ENCODE measurements at places on chromosomes 13 and 19.

- DNase-seq, result no peak
These were observed 387.3 kb downstream of the PCDH17 start for GRCh38 chr13:58018865-58019264.

DNA sequence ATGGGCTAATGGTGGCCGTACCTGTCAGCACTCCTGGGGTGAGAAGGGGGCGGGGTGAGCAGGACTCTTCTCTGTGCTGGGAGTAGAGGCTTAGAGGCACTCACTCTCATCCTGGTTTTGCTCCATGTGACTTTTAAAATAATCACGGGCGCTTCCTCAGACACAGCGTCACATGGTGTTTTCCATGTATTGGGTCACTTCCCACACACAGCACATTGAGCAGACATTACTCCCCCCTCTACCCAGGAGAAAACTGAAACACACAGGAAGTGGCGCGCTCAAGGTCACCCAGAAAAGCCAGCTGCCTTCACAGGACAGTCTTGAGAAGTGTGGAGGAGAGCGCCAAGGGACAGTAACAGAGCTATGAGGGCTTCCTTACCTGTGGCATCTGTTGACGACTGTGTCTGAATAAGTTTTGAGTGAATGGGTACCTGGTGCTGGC lies 23.2 kb downstream of the SPATA13 start:
- no peak for DNase-seq

DNA sequence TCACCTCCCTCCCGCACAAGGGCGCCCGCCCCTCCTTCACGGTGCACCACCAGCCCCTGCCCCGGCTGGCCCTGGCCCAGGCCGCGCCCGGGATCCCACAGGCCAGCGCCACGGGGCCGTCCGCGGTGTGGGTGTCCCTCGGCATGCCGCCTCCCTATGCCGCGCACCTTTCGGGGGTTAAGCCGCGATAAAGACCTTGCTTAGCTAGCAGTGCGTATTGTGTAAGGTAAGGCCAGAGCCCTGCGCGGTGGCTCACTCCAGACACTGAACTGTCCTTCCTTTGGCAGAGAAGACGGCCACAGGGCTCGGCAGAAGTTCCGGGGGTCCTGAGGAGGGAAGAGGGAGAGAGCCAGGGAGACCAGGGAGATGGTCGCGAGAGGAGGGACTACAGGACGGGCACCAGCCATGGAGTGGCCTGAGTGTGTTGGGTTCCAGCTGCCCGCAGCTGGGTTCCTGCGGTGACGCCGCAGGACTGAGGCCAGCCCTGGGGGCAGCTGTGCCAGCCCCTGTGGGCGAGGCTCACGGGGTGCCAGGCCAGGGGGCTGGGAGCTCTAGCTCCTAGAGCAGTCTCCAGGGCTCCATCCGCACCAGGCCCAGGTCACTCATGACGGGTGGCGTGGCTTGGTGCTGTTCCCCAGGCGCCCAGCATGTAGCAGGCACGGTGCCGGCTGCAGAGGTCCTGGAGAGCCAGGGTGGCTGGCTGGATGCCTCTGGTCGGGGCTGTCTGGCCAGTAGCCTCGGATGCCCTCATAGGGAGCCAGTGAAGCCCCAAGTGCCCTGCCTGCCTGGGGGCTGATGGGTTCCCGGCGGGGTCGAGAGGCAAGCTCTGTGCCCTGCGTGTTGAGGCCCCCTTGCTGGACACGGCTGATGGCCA lies 7.7 kb downstream of the PLEKHJ1 start:
- DNase-seq, result no peak

- no peak for DNase-seq
These were observed 1899.4 kb downstream of the PCDH9 start for GRCh38 chr13:65330691-65331090.

DNA sequence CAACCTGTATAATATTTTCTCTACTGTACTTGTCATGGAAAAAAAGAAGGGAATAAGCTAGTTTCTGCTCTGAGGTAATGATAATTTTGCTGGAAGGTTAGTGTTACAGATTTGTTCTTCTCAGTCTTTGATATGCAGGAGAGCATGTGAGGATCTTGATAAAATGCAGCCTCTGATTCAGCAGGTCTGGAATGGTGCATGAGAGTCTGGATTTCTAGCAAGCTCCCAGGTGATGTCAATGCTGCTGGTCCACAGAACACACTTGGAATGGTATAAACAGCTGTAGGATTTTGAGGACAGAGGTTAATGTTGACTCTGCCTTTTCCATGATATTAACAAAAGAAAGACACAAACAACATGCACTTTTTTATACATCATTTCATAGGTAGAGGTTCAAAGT lies 173.6 kb downstream of the NDFIP2 start:
- no peak for DNase-seq

DNA sequence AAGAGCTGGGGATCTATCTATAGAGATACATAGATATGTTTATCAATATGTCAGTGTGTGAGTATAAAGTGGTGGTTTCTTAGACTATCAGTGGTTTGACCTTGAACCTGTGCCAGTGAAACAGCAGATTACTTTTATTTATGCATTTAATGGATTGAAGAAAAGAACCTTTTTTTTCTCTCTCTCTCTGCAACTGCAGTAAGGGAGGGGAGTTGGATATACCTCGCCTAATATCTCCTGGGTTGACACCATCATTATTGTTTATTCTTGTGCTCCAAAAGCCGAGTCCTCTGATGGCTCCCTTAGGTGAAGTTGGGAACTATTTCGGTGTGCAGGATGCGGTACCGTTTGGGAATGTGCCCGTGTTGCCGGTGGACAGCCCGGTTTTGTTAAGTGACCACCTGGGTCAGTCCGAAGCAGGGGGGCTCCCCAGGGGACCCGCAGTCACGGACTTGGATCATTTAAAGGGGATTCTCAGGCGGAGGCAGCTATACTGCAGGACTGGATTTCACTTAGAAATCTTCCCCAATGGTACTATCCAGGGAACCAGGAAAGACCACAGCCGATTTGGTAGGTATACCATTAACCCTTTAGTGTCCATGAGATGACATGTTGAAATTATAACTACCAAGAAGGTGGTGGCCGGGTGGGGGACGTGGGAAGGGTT lies 880 bp downstream of the FGF9 start:
- DNase-seq, result no peak

- DNase-seq, result no peak
These were observed 87.7 kb downstream of the SLITRK1 start for GRCh38 chr13:83794583-83794982.

DNA sequence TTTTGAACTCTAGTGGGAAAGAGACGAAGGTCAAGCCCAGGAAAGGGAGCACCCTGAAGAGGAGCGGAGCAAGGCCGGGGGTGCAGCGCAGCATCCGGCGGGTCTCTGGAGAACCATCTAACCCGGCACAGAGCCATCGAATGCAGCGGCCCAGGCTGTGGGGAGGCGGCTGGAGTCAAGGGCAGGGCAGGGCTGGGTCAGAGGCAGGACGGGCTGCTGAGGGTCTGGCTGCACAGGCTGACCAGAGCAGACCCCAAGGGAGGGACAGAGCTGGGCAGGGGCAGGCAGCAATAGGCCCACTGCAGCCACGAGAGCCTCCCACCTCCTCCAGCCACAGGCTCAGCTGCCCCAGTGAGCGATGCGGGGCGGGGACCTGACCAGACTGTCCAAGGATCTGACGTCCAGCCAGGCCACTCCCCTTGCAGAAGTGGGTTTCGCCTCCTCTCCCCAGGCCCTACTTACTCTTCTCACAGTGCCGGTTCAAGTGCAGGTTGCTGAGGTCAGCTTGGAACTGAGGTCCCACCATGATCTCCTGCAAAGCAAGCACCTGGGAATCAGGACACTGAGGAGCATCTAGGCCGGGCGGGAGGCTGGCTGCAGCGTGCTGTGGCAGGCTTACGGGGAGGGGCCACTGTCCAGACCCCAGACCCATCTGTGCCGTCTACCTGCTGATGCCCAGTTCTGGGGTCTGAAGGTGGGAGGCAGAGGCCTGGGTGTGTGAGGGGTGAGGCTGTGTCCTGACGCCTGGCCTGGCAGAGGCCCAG lies 19.2 kb downstream of the MIER2 start:
- DNase-seq, result no peak

DNA sequence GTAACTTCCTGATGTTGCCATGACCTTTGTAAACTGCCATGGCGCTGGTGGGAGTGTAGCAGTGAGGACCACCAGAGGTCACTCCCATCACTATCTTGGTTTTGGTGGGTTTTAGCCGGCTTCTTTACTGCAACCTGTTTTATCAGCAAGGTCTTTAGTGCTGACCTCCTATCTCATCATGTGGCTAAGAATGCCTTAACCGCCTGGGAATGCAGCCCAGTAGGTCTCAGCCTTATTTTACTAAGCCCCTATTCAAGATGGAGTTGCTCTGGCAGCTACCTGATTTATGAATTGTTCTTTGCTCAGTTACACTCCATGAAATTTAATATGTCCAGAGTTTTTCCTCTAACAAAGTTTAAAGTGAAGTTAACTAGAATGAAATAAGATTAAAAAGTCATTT lies 4.6 kb upstream of the EPS15L1 start:
- DNase-seq, result no peak

GRCh38 chr19:7799640-7800355 lies 30.2 kb upstream of the EVI5L start:
- DNase-seq, result peak; percentile 53

- no peak for DNase-seq
These were observed 2.4 kb downstream of the THAP8 start for GRCh38 chr19:36051637-36052036.

DNA sequence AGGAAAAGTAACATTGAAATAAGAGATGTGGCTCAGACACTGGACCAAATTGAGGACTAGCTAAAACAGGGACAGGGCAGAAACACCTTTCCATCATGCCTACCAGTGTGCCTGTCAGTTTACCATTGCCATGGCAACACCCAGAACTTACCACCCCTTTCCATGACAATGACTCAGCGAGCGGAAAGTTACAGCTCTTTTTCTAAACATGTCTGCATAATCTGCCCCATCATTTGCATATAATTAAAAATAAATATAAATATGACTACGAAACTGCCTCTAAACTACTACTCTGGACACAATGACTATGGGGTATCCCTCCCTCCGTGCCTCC lies 96.0 kb downstream of the UBL3 start:
- DNase-seq, result peak; percentile 30

- DNase-seq, result no peak
These were observed 162.1 kb upstream of the MIR17HG start for GRCh38 chr13:91185294-91185863.

DNA sequence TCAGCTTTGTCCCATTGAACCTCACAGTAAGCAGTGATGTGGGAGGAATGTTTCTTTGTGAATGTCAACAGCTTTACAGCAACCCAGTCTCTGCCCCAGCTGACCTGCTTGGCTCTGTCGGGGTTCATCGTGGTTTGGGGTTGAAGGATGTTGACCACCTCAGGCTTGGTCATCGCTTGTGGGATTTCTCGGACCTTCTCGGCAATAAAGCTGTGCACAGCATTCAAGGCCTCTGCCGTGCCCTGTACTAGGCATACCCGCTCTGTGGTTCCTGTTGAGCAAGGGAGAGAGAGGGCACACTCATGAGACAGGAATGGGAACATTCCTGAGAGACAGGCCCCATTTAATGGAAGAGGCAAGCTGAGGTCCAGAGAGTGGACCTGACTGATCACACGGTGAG lies 20.0 kb downstream of the NOVA2 start:
- no peak for DNase-seq

GRCh38 chr19:18898607-18899408 lies 2.9 kb upstream of the CERS1 start:
- no peak for DNase-seq

- DNase-seq, result no peak
These were observed 2.3 kb downstream of the OR7C2 start for GRCh38 chr19:14943601-14944000.

- DNase-seq, result no peak
These were observed 457.6 kb upstream of the GPC6 start for GRCh38 chr13:92769046-92769445.

DNA sequence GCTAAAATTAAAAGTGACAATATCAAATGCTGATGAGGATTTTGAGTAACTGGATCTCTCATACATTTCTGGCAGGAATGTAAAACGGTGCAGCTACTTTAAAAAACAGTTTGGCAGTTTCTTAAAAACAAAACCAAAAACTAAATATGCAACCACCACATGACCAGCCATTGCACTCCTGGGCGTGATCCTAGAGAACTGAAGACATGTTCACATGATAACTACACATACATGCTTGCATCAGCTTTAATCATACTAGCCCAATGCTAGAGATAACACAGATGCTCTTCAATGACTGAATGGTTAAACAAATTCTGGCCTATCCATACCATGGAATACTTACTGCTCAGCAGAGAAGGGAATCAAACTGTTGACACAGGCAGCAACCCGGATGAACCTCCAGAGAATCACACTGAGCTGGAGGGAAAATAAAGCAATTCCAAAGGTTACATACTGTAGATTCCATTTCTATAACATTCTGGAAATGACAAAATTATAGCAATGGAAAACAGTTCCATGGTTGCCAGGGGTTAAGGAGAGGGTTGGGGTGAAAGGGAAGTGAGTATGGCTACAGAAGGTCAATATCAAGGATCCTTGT lies 25.5 kb upstream of the NAXD start:
- no peak for DNase-seq

- DNase-seq, result no peak
These were observed 19.5 kb downstream of the WDFY2 start for GRCh38 chr13:51603716-51604115.

GRCh38 chr19:8393871-8394250 lies 3.7 kb downstream of the RAB11B start:
- DNase-seq, result no peak

GRCh38 chr19:35154525-35155406 lies at the start of gene FXYD5:
Gene FXYD5 (plus strand): TSS chr19:35154735. CDS start chr19:35155551, 816 bp downstream.
- DNase-seq, result peak; percentile 90

DNA sequence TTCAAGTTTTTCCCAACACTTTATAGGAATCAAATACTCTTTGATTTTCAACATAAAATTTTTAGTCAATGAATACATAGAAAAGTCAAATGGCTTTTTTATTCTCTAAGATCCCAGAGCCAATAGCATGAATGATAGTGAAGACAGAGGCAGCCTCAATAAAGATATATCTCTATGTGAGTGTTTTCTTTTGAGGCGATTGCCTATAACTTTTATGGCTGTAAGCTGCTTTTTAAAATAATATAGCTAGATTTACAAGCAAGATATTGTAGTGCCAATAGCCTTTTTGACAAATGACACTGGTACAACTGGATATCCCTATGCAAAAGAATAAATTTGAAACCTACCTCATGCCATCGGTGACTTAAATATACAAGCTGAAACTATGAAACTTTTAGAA lies 1705.2 kb upstream of the PCDH20 start:
- DNase-seq, result no peak

- no peak for DNase-seq
These were observed 14.9 kb upstream of the FEM1A start for GRCh38 chr19:4776436-4777211.

DNA sequence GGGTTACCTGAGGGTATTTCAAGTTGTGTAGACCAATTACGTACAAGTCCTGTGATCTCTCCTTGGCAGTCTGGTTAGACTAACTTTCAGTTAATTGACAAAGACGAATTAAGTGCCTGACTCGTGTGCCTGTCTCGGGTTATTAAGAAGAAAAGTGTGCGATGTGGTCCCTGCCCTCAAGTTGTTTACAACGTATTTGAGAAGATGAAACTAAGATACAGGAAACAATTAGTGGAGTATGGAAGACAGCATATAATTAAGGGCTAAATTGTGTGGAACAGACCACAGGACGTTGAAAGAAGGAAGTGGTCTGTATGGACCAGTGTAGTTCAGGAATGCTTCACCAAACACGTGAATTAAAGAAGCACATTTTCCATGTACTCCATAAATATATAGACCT lies 49.2 kb downstream of the KLF5 start:
- DNase-seq, result no peak

Measured in stimulated activated CD4-positive, alpha-beta T cell treated with anti-CD3 and anti-CD28 coated beads, Interleukin-4, amount 100 ng/mL, for 4 hours (primary cell).